Fibroblast of skin of left biceps (primary cell): ENCODE measurements at places on chromosomes 11 and 22.

DNA sequence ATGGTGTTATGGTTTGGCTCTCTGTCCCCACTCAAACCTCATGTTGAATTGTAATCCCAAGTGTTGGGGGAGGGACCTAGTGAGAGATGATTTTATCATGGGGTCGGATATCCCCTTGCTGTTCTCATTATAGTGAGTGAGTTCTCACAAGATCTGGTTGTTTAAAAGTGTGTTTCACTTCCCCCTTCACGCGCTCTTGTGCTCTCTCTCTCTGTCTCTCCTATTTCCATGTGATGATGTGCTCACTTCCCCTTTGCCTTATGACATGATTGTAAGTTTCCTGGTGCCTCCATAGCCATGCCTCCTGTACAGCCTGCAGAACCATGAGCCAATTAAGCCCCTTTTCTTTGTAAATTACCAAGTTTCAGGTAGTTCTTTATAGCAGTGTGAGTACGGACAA lies 765.1 kb downstream of the KCNA4 start:
- no peak for DNase-seq

- DNase-seq: no peak
Observed at GRCh38 chr22:36595154-36595553, 66.2 kb upstream of the EIF3D start.

- DNase-seq: no peak
Observed at GRCh38 chr11:8656291-8656690, 26.2 kb downstream of the TRIM66 start.

DNA sequence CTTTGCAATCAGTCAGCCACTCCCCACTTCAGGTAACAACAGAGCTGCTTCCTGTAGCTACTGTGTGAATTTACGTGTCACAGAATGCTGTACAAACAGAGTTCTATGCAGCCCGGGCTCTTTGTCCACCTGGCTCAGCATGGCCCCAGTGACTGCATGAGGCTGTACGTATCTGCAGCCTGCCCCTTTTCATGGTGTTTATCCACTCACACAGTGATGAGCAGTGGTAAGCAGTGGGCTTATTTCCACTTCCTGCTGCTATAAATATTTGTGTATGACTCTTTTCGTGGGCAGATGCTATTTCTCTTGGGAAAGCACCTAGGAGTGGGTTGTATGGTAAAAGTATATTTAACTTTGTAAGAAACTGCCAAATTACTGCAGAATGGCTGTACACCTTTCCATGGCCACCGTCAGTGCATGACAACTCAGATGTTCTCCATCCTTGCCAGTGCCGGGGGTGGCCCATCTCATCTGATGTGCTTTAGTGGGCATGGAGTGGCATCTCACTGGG lies 43.3 kb downstream of the MYEOV start:
- DNase-seq: no peak

DNA sequence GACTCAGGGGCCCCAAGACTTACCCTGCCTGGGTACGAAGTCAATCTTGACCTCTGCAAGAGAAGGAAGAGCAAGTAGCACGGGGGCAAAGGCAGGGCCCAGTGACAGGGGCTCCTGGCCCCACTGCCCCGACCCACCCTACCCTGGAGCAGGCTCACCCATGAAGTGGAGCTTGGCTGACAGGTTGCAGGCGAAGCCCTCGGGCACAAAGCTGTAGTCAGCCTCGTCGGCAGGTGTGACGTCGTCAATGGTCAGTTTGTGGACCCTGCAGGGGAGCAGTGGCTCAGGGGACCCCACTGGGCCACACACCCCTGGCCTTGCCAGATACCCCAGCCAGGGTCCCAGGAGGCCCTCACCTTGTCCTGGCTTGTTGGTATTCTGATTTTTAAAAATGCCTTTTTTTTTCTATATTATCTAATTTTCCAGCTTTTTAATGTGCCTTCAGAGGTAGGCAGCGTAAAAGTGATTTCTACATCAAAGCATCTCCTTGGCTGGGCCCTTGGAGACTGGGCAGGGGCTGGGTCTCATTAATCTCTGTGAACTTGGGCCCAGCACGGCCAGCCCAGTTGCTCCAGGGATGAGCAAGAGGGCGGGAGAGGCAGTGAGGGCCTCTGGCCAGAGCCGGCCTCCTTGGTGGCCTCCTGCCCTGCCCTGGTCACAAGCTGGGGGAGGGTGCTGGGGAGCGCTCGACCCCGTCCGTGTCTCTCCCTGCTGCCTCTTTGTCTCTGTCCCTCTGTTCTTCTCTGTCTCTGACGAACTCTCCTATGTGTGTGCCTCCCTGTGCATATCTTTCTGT lies 11.3 kb downstream of the MYBPC3 start:
- no peak for DNase-seq

DNA sequence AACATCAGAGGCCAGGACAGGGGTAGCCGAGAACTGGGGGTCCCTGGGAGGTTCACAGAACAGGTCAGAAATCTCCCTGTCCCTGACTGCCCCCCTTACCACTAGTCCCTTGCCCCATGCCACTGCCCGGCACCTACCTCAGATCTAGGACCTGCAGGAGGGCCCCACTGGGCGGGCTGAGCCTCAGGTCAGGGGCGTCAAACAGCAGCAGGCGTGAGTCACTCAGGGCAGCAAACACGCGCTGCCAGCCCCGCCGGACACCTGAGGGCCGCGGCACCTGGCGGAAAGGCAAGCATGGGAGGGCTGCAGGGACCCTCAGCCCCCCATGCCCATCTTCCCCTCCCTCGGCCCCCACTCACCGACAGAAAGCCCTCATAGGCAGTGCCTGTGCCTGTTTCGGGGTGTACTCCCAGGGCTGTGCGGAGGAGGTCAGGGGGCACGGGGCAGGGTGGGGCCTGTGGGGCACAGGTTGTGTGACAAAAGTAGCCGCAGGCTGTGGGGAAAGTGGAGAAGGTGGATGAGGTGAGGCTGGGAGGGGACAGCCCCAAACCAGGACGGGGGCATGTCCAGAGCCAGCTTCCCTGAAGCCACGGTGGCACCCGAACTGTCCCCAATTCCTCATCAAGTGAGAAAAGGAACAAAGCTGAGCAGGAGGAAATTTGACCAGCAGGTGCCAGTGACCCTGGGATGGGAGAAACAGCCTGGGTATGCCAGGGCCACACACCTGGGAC lies 11.8 kb downstream of the CDC42BPG start:
- DNase-seq: no peak

GRCh38 chr11:128172046-128172878 lies 415.1 kb downstream of the ETS1 start:
- DNase-seq: peak; percentile 90

DNA sequence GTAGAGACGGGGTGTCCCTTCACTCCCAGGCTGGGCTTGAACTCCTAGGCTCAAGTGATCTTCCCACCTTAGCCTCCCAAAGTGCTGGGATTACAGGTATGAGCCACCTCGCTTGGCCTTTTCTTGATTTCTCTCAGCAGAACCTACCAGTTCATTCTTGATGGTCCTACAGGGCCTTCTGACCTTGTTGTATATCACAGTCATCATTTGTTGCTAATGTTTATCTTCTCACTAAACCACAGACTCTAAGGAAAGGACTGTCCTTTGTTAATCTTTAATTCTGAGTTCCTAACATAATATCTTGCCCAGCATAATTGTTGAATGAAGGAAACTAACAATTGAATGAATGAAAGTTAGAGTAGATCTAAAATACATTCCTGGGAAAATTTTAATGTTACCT lies 22.0 kb upstream of the ZC3H12C start:
- no peak for DNase-seq

- DNase-seq: no peak
Observed at GRCh38 chr11:133149698-133150097, 382.6 kb downstream of the OPCML start.

DNA sequence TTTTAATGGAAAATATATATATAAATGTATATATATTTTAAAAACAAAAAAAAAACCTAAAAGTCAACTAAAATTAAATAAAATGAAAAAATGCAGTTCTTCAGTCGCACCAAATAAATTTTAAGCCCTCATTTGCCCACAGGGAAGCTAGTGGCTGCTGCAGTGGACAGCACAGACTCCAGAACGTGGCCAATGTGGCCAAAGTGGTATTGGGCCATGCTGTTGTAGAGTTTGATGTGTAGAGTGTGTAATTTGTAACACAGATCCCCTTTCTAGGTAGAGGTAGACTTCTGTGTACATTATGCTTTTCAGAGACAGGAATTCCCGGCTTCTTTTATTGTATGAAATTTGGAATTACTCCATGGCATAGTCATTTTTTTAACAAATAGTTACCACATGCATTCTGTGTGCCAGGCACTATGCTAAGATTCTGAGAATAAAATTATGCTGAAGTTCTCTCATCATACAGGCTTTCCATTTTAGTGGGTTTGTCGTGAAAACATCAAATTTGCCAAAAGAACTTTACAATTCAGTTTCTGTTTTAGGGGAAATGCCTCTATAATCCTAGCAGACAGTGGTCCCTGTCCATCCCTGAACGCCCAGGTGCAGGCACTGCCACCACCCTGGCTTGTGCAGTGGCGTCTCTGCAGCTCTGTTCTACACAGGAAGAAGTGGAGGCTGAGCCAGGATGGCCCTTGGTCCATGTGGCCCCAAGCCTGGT lies 68.5 kb downstream of the MED15 start:
- DNase-seq: no peak

- DNase-seq: no peak
Observed at GRCh38 chr11:128620309-128621100, 33.1 kb upstream of the ETS1 start.

DNA sequence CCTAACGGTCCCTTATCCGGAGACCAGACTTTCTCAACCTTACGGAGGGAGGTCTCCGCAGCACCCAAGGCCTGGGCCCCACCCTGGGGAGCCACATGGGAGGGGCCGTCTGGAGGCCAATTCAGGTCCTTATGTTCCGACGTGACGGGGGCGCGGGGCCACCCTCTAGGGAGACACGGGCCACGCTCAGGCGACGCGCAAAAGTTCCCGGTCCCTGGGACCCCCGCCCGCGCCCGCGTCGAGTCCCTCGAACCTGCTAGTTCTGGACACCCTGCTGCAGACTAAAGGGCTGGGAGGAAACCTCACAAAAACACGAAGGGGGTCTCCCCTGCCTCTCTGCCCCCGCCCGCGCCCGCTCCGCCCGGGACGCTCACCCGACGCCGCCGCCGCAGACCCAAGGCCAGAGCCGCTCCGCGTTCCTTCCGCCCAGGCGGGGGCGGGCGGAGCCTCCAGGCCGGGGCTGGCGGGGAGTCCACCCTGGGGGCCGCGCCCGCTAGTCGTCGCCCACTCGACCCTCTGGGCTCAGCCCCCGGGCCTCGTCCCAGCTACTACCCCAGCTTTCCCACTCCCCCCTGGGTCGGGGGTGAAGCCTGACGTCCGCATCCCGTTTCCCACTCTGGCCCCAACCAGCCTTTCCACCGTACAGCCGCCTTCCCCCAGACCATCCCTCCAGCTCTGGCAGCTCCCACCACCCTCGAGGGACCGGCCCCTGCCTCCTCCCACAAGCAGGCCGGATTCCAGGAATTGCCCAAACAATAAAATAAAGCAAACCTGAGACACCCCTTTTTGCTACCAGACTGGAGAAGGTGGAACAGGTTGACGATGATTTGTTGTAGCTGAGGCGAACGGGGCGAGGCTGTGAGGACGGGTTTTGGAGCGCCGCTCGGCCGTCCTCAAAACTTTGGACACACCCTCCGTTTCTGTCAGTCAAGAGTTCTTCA lies 2.7 kb downstream of the RNH1 start:
- no peak for DNase-seq

DNA sequence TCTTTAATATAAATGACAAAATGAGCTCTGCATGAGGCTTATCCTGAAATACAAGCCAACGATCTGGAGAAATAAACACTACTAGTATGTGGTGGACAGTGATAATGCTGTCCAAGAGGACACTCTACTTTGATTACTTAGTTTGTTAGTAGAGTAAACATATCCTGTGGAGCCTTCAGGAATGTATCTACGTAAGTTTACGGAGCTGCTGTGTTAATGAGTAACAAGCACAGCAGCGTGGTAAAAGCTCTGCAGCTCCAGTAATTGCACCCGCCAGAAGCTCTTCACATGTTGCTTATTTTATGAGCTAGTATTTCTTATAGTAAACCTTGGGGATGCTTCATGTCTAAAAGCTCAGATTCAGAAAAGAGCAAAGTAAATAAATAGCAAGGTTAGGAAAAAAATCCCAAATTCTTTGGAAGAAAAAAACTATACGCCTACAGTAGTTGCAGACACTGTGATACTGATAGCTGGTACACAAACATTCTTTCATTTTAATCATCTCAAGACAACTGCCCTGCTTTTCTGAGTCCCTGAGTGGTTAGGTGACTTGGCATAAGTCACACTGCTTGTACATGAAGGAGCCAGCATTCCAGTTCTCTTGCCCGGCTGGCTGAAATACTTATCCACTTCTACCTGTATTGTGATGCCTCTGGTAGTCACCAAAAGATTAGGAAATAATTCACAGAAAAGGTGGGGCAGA lies 32.7 kb upstream of the CCDC34 start:
- DNase-seq: no peak
